ENCODE measurements at places on chromosomes 3 and 15.

GRCh38 chr3:52523386-52524257 is 10.0 kb downstream of the NT5DC2 start:
- no peak for DNase-seq

GRCh38 chr3:195083659-195084058 is 187.3 kb downstream of the XXYLT1 start:
- DNase-seq = no peak

DNA sequence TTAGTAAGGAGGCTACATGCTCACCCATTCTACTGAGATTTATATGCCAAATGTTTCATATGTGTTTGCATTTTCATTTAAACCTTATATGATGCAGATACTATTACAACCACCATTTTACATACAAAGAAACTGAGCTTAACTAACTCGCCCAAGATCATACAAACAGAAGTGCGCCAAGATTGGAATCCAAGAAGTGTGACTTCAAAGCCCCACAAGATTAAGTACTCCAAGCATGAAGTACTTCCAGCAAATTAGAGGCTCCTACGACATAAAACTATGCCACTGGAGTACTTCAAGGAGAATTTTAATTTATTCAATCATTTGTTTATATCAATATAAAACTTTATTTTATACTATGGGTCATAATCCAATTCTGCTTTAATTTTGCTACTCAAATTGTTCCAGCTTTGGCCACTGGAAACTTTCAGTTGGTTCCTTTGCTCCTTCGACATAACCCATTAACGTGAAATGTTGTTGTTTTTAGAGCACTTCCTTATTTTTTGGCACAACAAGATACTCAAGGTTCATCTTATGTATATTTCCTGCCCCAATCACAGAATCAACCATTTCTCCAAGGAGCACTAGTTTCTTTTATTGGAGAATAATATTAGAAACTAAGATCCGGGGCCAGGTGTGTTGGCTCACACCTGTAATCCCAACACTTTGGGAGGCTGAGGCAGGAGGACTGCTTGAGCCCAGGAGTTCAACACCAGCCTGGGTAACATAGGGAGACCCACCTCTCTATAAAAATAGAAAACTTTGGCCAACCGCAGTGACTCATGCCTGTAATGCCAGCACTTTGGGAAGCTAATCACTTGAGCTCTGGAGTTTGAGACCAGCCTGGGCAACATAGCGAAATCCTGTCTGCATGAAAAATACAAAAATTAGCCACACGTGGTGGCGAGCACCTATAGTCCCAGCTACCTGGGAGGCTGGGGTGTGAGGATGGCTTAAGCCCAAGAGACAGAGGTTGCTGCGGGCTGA is 10.4 kb downstream of the INO80 start:
- no peak for DNase-seq

DNA sequence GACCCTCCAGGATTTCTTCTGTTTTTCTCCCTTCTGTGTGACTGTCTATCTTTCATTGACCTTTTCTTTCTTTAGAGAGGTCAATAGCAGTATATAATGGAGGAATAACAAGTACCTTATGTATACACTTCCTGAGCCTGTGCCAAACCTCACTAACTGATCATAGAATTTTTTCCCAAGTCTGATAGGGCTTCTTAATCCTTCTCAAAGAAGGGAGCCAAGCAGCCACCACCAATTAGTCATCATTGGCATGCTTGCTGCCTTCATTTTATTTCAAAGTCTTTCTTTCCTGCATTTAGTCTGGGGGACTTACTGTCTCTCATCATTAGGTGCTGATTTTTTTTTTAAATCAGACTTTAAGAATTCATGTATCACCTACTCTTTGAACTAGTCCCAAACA is 327.0 kb downstream of the FEZF2 start:
- DNase-seq = peak; percentile 24

- peak; percentile 65 for DNase-seq
These were observed 141.2 kb downstream of the SERPINI1 start for GRCh38 chr3:167876620-167877281.

GRCh38 chr15:98859149-98859548 is 148.4 kb downstream of the PGPEP1L start:
- no peak for DNase-seq

GRCh38 chr15:39575180-39575579 is 5.7 kb upstream of the THBS1 start:
- no peak for DNase-seq

DNA sequence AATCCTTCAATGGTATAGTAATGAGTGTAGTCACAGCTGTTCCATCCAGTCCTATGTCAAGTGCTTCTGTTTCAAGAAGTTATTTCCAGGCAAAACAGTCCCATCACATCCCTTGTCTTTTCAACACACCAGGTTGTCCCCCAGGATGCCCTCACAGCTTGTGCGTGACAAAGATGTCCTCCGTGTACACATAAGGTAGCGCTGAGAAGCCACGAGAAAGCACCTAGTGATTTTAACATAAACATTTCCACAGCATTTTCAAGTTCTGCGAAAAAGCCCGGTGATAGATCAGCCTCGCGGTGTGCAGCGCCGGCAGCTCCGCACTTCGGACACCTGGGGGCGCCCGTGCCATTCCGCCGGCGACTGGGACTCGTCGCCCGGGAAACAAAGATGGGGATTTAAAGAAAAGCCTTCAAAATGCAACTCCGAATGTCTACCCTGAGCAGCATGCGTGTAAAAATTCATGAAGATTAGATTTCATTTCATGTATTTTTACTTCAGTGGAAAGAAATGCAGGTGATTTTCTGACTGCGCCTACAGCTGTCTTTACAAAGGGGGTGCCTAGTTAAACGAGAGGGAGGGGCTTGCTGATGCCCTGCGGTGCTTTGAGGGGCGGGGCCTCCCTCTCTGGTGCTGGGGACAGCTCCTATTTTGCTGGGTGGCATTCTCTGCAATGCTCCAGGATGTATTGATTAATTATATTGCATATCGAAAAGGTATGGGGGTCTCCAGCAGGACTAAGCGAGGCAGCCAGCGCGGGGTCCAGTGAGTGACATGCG is 49.9 kb downstream of the KY start:
- peak; percentile 77 for DNase-seq

DNA sequence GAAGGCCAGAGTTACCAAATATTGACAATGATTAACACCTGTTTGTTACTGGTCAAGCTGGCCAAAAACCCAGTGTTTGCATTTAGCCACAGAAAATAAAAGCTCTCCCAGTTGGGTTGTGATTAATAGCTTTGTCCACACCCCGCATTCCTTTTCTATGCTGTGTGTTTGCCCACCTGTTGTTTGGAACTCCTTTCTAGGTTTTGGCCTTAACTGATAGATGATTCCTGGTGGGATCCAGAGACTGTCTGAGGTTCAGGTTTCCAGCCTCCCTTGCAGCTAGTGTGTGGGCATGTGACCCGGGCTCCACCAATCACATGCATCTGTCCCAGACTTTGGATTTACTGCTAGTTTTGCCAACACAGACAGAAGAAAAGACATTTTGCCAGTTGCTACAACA is 83.8 kb downstream of the PTPRG start:
- no peak for DNase-seq

DNA sequence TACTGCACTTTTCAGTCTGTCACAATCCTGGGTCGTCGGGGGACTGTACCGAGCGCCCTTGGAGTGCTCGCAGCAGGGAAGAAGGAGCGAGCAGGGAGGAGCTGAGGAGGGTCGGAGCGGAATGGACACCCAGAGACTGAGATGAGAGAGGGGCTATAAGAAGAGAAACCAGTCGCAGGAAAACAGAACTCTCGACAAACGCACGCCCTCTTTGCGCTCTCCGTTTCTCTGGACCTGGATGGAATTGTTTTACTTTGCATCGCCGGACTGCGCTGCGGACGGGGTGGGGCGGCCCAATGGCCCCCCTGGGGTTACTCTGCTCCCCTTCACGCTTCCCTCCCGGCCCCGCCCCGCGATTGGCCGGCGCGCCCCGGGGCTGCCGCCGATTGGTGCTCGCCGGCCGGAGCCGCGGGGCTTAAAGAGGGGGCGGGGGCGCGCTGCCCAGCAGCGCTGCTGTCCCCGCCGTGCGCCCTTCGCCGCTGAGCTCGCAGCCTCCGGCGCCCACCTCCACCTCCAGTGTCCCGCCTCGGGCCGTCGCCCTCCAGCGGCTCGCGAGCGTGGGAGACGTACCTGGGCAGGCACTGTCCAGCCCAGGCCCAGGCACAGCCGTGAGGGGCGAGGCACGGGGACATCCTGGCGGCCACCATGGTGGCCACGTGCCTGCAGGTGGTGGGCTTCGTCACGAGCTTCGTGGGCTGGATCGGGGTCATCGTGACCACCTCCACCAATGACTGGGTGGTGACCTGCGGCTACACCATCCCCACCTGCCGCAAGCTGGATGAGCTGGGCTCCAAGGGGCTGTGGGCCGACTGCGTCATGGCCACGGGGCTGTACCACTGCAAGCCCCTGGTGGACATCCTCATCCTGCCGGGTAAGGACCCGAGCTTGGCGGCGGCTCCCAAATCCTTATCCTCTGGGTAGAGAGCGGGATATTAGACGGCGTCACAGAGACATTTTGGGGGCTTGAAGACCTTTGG is at the start of gene CLDN11:
Gene CLDN11, plus strand, starts transcription at position 447 of the 977 bp plus-strand sequence. Its CDS starts 199 bp downstream, at position 646.
- DNase-seq = peak; percentile 55

DNA sequence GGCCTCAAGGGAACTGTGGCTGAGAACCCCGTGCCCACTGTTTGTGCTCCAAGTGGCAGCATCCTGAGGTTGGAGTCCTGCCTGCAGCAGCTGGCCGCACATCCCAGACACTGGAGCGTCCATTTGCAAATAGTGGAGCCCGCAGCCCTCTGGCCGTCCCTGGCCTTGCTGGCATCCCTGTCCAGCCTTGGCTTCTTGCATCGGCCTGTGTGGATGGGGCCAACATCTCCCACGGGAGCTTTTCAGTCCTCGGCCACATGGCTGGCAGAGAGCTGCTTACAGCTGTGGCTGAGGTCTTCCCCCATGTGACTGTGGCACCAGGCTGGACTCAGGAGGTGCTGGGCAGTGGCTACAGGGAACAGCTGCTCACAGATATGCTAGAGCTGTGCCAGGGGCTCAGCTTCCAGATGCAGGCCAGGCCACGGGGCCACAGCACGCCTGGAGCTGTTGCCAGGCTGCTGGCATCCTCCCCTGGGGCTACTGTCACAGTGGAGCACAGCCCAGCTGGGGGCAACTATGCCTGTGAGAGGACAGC is 71.2 kb downstream of the FAM43A start:
- DNase-seq = no peak

DNA sequence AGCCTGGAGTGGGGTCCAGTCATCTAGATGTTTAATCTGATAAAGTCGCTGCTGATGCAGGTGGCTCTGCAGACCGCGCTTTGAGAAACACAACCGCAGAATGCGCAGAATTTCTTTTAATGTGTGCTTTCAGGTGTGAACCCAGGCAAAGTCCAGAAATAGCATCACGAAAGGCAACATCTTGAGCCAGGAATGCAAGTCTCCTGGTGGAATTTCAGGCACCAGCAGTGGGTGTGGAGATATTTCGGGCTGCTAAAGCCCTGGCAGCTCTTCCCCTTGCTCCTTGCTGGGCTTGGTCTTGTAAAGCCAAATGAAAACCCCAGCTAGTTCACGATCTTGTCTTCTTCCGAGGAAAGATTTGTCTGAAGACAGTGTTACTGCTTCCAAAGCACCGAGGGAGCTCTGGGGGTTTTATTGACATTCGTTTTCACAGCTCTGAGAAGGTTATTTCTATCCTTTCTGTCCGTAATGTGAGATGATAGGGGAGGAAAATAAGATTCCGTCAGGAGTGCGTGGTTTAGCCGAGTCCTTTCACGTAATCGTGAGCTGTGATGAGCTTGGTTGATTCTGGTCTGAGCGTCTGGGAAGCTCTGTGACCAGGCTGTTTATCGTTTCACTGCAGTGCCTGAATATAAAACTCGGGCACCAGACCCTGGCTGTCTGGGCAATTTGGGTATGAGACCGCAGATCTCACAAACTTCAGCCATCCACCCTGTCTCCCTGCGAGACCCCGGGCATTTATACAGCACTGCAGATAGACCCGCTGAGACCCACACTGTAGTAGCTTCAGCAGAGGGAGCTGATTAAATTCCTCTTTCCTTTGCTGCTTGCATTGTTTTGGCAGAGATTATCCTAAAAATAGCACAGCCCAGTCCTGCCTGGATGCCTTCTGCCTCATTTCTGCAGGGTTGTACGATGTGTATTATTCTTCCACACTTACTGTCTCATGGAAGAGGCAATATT is 67.0 kb upstream of the SLC25A26 start:
- peak; percentile 55 for DNase-seq

GRCh38 chr3:29695643-29696198 is 414.9 kb downstream of the RBMS3 start:
- DNase-seq = peak; percentile 97

DNA sequence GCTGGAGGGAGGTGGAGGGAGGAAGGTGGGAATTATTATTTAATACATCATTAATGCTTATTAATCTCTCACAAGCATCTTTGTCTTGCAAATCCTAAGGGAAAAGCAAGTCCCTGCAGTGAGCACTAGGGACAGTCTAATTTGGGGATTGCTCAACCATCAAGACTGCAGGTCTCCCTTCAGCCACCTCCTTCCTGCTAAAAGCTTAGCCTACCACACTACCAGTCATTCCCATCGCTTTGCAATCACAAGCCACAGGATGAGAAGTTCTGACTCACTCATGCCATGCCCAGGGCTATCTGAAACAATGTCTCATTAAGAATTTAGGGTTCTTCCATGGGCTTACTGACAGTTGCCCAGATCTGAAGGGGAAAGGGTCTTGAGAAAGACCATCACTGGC is 51.0 kb upstream of the EIF1B start:
- DNase-seq = peak; percentile 24

DNA sequence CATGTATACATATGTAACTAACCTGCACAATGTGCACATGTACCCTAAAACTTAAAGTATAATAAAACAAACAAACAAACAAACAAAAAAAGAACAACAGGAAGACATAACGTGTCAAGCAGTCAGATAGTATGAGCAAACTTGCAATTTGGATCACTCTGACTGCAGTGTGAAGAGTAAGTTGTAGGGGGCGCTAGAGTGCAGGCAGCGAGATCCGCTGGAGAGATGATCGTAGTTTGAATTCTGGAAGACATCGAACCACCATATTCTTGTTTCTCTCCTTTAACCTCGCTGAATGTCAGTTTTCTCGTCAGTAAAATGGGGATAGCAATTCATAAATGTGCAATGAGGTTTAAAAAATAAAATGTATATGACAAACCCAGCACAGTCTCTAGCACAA is 165.2 kb upstream of the LMCD1 start:
- no peak for DNase-seq

GRCh38 chr15:91874171-91874570 is 20.7 kb downstream of the SLCO3A1 start:
- no peak for DNase-seq
